Fibroblast of skin of left quadriceps (primary cell): ENCODE measurements at places on chromosomes 4 and X.

DNA sequence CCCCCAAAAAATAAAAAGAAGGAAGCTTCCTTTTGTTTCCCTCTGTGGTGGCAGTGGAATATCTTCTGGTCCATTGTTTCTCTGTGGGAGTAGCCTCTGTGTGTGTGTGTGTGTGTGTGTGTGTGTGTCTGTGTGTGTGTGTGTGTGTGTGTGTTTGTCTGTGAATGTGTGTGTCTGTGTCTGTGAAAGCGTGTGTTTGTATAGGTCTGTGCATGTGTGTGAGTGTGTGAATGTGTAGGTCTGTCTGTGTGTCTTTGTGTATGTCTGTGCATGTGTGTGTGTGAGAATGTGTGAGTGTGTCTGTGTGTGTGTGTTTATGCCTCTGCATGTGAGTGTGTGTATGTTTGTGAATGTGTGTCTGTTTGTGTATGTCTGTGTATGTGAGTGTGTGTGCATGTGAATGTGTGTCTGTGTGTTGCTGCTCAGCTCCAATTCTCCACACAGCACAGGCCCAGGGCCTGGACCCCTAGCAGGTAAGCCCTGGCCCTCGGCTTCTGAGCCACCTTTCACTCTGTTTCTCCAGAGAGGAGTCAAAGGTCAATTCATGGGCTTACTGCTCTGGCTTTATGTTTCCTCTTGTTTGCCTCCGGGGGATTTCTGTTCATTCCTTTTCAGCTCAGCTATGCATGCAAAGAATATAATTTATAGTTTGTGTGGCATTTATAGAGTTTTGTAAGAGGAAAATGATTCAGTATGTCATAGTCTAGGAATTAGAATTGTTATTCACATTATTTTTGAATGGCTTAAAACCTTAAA, 89.8 kb downstream of the UCHL1 start:
- peak; percentile 44 for DNase-seq

- DNase-seq, result no peak
These were observed 85.7 kb downstream of the TSPAN5 start for GRCh38 chr4:98572697-98573096.

DNA sequence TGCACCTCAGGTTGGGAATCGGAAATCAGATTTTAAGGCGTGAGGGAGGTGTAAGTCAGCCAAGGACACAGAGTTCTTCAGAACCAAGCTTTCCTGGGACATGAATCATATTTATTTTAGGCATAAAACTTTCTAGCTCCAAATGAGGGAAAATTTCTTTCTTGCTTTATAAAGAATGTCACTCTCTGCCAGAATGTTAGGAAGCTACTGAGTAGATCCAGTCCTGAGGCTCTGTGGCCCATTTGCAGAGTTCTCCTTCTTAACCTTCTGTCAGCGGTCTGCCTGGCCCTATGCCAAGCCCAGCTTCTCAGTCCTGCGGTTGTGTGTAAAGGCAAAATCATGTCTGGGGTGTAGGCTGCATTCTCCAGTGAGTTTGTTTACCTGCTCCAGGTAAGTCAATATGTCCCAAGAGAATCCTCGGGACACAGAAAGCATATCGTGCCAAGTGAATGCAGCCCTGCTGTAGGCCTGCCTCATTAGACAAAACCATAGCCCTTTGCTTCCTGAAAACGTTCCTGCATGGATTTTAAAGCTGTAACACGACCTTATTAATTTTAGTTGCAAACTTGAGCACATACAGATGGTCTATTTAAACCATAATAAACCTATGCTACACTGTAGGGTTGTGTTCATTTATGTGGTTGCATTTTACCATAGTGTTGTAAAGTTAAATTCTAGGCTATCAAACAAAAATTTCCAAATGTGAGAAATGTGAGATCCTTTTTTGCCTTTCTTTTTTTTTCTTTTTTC, 29.2 kb upstream of the CCNI start:
- peak; percentile 8 for DNase-seq

DNA sequence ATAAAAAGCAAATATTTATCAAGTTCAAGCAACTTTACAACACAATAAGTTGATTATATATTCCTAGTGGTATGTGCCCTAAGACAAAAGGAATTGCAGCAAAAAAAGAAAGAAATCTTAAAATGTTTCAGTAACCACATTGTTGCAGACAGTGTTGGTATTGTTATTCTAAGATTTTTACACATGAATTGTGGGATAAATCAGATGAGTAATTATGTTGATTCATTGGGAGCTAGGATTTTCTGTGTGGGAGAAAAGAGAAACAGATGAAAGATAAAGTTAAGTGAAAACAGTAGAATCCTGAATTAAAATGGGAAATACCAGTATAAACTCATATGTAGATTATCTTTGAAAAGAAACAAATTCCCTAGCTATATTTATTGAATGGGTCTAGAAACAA, 362.4 kb downstream of the PPP3CA start:
- peak; percentile 67 for DNase-seq

DNA sequence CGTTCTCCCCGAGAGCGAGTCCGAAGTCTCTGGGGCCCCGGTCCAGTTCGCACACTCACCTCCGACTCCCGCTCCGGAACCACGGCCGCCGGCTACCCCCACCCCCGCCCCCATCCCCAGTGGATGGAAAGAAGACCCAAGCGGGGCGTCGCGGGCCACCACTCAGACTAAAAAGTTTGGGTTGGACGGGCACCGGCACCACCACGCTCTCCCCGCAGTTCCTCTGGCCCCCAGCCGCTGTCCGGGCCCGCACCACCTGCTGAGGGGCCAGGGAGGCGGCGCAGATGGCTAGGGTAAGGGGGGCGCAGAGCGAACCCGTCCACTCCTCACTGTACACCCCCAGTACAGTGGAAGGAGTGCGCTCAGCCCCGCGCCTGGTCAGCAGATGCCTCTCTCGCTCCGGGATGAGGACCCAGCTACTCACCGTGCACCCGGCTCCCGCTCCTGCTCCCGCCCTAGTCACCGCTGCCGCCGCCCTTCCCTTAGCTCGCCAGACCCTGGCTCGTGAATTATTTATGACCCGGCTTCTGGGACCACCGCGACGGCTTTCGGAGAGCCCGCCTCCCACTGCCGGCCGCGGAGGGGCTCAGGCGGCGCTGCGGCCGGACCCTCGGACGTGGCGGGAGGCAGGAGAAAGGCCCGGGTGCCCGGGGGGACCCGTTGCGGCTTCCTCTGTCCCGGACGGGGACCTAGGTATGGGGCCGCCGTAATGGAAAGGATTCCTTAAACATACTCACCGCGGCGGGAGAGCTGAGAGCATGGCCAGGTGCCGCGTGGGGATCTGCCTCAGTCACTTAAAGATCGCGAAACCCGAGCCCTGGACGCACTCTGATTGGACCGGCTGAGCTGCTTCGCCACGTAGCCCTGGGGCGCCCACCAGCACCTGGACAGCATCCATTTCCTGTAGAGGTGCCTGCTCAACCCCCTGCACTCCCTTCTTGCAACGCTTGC, at the start of gene PROM1:
TSS of gene PROM1 (minus strand) at position 783 of the 951 bp plus-strand sequence. CDS start 8,117 bp downstream, outside the sequence.
- no peak for DNase-seq

DNA sequence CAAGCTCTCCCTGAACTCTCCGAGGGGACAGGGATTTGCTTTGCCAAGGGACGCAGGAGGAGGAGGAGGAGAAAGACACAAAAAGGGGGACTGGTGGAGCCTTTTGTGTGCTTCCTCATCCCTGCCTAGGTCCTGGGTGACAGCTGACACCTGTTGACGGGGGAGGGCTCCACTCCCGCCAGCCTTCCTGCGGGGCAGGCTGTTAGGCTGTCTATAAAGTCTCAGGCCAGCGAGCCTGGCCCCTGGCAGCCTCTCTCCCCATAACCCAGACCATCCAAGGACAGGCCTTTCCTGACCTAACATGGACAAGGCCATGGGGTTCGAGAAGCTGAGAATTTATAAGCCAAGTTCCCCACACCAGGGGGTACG, 832 bp upstream of the EVC2 start:
- DNase-seq, result no peak
